ENCODE measurements at places on chromosomes 4 and X. TPM values are rescaled to one million over a fixed set of nuclear protein-coding genes. Genes with fewer than 3 reads are reported as not detected.

ETFDH gene
- 20.3 TPM for total RNA-seq

DLG3 gene
- 17.6 TPM for total RNA-seq

ARMCX2 gene
- total RNA-seq, result 2.1 TPM

ALG13 gene
- total RNA-seq, result 97.2 TPM

ARX gene
- not detected for total RNA-seq

ADH1A gene
- total RNA-seq, result not detected

EOLA1 gene
- 37.6 TPM for total RNA-seq

C1QTNF7 gene
- not detected for total RNA-seq

HMX1 gene
- not detected for total RNA-seq

MAGEA2B gene
- total RNA-seq, result not detected

HPGDS gene
- total RNA-seq, result not detected

TMEM184C gene
- total RNA-seq, result 15.1 TPM

PNMA6F gene
- not detected for total RNA-seq

ARL9 gene
- total RNA-seq, result 0.27 TPM

- no peak for DNase-seq
Observed at GRCh38 chr4:178414881-178415446, 972.7 kb upstream of the AGA start.

DNA sequence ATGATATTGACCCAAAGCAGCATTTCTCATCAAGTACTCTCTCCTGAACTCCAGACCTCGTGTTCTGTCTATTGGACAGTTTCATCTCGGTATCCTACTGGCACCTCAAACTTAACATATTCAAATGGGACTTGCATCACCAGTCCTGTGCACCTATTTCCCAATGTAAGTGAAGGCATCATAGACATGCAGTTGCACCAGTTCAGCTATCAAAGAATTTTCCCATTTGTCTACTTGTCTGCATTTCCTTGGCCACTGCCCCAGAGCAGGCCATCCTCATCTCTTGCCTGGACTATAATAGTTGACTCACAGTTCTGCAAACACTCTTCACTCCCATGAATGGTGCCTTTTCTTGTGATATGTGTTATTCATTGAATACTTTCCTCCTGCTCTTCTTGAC is 11.3 kb upstream of the LIMCH1 start:
- no peak for DNase-seq

GRCh38 chr4:165370530-165370929 is 8.3 kb upstream of the CPE start:
- DNase-seq, result no peak

DNA sequence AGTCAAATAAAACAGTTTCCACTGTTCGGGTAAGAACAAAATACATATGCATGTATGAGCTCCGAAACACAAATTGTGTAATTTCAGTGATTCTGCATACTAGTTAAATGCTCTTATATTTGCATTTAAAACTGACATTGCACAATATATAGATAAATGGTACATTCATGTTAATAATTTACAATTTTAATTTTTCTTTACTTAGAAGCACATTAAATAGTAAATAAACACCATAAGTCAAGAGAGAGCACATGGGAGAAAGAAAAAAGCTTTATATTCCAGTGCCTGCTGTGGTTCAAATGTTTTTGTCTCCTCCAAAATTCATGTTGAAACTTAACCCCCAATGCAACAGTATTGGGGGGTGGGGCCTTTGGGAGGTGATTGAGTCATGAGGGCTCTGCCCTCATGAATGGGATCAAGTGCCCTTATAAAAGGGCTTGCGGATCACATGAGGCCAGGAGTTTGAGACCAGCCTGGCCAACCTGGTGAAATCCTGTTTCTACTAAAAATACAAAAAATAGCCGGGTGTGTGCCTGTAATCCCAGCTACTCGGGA is 322.9 kb downstream of the BCOR start:
- no peak for DNase-seq

GRCh38 chr4:154529728-154530519 is 20.3 kb downstream of the PLRG1 start:
- no peak for DNase-seq

DNA sequence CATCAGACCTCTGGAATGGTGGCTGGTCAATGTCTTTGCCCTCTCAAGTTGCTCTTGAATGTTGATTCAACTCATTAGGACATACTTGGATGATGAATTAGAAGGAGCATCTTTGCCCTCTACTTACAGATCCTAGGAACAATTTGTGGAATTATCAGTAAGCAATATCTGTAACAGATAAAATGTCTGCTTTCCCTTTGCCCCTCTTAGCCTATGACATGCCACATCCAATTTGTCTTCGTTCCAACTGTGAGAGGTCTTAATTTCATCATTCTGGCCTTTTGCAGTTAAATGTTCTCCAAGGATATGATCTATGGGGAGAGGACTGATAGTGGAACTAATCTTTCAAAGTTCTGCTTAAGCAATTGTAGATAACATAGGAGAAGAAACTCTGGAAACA is 148.3 kb downstream of the PDE5A start:
- no peak for DNase-seq

GRCh38 chr4:109172301-109172700 is 130.2 kb downstream of the COL25A1 start:
- DNase-seq, result no peak

GRCh38 chrX:107675823-107676555 is 47.7 kb downstream of the PRPS1 start:
- no peak for DNase-seq

DNA sequence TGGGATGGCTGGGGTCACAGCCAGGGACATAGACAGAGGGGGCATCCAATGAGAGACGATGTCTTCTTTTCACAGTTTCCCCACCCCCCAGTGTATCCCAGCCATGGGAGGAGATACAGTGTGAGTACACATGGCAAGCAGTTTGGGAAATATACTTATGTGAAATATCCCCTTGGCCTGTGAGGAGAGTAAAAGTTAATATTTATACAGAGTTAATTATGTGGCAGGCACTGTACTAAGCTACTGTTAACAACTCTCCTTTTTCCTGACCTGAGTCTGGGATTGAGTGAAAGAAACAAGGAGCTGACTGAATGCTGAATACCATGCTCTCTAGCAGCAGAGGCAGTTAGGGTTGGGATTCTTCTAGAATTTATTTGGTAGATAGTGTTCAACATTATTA is 35.3 kb downstream of the HCCS start:
- DNase-seq, result no peak

DNA sequence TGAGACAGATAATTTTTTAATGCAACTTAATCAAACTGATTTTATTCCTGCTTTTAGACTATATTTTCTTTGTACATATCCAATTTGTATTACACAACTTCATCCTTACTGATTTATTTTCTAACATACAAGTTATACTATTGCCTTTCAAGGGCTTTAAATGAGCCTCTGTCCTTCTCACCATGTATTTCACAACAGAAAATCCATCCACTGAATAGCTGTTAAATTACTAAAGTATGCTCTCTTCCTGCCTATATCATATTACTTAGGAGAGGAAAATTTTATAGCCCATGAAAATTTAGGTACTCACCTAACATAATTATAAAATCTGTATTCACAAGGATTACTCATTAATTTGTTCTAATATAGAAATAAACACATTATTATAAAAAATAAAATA is 528.6 kb downstream of the ANKRD50 start:
- no peak for DNase-seq

DNA sequence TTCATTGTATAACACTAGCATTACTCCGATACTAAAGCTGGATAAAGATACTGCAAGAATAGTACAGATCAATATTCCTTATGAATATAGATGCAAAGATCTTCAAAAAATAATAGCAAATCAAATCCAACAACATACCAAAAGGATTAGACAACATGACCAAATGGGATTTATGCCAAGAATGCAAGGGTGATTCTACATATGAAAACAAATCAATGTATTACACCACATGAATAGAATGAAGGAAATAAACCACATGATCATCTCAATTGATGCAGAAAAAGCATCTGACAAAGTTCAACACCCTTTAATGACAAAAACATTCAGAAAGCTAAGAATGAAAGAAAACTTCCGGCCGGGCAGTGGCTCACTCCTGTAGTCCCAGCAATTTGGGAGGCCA is 42.8 kb downstream of the CUL4B start:
- DNase-seq, result no peak

DNA sequence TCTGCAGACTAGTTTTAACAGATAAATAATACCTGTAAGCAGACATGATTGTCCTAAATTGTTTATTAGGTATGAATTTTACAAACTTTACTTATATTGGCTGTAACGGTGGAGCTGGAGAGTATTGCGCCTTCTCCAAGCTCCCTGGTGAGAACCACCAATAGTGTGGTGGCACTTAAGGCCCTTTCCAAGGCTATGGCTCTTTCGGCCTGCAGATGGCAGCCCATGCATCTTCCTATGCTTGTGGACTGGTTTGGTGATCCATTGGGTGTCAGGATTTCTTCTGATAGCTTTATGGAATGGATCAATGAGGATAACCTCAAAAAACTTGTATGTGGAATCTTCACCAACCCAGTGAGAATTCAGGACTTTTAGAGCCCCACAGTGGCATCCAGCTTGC is 7.8 kb downstream of the LARP1B start:
- DNase-seq, result no peak

GRCh38 chrX:9110808-9111207 is 76.9 kb upstream of the FAM9B start:
- no peak for DNase-seq

- DNase-seq, result no peak
Observed at GRCh38 chr4:78742300-78742699, 33.9 kb upstream of the BMP2K start.

- no peak for DNase-seq
Observed at GRCh38 chr4:168257768-168258167, 60.8 kb downstream of the DDX60 start.

GRCh38 chr4:185270037-185270436 is 60.6 kb downstream of the SNX25 start:
- no peak for DNase-seq

- no peak for DNase-seq
Observed at GRCh38 chr4:142373610-142374009, 472.5 kb downstream of the INPP4B start.

- DNase-seq, result peak; percentile 67
Observed at GRCh38 chr4:1356181-1356998, 9.4 kb downstream of the UVSSA start.

- DNase-seq, result no peak
Observed at GRCh38 chr4:36054694-36055422, 189.5 kb downstream of the ARAP2 start.

- no peak for DNase-seq
Observed at GRCh38 chrX:131778269-131779218, 234.7 kb downstream of the OR13H1 start.

GRCh38 chr4:114149-114548 is 10.2 kb upstream of the ZNF718 start:
- no peak for DNase-seq

All from natural killer cell (primary cell).